ENCODE measurements at places on chromosomes 1 and 21.

GRCh38 chr1:222233444-222234158 lies 314.3 kb downstream of the HHIPL2 start:
- no peak for DNase-seq

DNA sequence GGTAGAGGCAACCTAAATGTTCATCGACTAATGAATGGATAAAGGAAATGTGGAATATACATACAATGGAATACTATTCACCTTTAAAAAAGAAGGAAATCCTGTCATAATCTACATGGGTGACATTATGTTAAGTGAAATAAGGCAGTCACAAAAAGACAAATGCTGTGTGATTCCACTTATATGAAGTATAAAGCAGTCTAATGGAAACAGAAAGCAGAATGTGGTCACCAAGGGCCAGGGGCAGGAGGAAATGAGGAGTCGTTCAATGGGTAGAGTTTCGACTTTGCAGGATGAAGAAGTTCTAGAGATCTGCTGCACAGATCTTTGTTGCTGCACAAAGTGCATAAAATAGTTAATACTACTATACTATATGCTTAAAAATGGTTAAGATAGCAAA lies 7.8 kb downstream of the DIPK1A start:
- peak; percentile 17 for DNase-seq

DNA sequence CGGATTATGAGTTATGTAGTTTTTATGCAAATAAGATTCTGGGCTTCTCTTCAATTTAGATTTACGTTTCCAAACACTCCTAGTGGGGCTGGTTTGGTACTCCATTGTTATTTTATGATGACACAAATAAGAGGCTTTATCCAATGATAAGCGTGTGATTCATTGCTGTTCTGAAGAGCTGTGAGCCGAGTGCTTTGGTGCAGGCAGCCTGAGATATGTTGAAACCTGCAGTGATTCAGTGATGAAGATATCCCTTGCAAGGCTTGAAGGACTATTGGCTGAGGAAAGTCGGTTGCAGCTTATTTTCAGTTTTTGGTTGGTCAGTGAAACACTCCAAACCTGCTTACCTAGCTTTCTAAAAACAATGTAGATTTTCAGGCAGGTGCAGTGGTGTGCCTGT lies 112.2 kb downstream of the RYR2 start:
- no peak for DNase-seq

- no peak for DNase-seq
Observed at GRCh38 chr1:17447501-17447992, 8.1 kb upstream of the RCC2 start.

- no peak for DNase-seq
Observed at GRCh38 chr1:62870148-62870547, 86.2 kb downstream of the ATG4C start.

All from T-cell (primary cell).